CD4-positive, alpha-beta T cell treated with Interferon alpha-2 for 1 hour (primary cell): ENCODE measurements at places on chromosomes 2 and 18.

- DNase-seq: no peak
Measured at GRCh38 chr18:79545736-79546171, 133.8 kb upstream of the CTDP1 start.

- DNase-seq: no peak
Measured at GRCh38 chr2:38097988-38098385, 22.0 kb upstream of the CYP1B1 start.

DNA sequence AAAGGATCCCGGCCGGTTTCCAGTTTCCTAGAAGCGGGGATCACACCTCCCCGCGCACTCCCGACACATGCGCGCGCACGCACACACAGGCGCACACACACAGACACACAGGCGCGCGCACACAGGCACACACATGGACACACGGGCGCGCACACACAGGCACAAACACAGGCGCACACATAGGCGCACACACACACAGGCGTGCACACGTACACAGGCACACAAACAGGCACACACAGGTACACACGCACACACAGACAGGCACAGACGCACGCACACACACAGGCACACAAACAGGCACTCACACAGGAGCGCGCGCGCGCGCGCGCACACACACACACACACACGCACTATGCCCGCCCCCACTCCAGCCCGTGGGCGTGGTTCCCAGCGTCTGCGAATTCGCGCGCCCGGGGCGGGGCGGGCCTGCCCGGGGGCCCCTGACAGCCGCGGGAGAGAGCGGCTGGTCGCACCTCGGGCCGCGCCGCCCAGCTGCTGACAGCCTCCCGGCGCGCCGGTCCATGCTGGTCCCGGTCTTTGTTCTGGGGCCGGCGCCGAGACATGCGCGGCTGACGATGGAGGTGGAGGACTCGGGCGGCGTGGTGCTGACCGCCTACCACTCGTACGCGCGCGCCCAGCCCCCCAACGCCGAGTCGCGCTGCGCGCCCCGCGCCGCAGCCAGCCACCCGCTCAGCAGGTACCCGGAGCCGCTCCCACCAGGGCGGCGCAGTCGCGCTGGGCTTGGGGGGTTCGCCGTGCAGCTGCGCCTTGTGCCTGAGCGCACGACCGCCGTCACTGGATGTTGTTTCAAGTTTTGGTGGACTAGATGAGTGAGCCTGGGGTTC, at the start of gene ARHGAP28:
ARHGAP28 (plus strand) TSS at position 470 of the 845 bp plus-strand sequence; CDS start at position 576, 106 bp downstream.
- DNase-seq: no peak

DNA sequence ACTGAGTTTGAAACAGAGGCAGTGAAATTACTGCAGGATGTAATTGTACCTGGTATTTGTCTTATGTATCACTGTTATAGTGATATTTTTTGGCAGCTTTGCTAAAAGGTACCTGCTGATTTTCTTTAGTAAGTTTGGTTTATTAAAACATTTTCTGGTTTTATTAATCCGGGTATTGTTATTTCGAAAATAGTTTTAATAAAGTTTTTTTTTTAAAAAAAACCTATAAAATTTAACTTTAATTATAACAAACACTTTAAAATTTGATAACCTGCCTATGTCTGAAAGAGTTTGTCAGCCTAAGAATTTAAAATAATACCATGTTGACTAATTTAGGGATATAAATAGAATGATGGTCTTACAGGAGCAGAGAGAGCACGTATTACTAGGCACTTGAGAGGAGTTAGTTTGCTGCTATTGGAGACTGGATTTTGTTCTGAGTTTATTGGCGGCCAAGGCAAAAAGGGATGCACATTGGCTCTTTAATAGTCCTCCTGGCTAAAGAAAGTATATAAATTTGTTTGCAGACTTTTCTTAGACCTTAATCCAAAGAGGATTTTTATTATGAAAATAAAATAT, 12.1 kb downstream of the EHBP1 start:
- no peak for DNase-seq

DNA sequence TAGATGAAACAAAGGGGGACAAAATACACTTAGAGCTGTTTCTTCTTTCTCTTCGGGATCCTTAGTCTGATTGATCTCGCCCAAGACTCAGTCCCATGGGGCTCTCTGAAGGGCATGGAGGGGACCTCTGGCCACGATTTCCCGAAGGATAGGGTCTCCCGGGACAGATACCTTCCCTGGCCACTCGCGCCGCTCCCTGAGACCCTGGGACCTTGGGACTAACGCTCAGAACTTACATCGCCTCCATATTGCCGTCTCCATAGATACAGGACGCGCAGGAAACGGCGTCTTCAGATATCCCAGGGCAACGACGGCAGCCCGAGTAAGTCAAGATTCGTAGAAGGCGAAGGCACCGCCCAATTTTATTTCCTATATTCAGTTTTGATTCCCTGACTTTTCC, at the start of gene CFAP65:
CFAP65 (minus strand) TSS at position 265 of the 400 bp plus-strand sequence. CDS start 2,468 bp downstream, outside the sequence.
- peak; percentile 28 for DNase-seq

DNA sequence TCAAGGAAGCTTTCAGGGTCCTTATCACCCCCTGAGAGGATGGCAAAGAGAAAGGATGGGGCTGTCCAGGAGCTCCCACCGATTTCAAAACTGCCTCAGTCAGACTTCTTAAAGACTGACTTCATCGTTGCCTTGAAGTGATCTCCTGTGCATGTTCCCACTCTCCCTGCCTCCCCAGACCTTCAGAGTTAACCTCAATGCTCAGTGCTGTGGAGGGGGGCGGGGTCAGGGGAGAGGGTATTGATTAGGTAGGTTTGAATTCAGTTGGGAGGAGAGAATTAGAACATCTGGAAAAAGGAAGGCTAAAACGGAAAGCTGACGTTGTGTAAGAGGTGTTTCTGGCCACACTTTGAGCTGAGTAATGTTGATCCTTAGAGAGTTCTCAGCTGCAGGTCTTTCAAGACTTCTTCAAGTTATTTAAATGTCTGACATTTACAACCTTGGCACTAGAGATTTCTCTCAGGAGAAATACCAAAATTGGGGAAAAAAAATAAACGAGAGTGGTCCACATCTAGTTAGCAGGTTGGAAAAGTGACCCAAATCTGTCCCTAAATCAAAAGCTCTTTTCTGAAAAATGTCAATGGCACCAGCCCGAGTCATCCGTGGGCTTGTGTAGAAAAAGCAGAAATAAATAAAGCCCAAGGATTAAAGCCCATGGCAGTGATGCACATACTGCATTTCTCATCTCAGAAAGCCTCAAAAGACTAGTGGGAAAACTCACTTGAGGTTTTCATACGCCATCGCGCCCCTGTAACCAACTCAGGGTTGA, 134.7 kb upstream of the EPAS1 start:
- no peak for DNase-seq

GRCh38 chr2:62208758-62209114, 12.8 kb downstream of the B3GNT2 start:
- DNase-seq: peak; percentile 40

DNA sequence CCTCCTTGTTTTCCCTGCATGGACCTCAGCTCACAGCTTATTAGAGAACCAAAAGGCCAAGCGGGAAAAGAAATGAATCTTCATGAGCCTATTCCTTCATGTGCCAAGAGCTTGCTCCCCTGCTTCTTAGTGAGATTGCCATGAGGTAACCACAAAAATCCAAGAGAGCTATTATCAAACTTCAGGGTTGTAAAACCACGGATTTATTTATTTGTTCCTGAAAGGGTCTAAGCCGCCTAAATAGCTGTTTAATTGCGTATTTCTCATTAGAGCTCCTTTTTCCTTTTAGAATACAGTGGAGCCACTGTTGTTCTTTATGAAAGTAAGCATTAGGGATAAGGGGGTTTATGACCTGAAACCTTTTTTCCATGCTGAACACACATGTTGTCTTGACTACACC, 58.0 kb downstream of the SRD5A2 start:
- DNase-seq: no peak

DNA sequence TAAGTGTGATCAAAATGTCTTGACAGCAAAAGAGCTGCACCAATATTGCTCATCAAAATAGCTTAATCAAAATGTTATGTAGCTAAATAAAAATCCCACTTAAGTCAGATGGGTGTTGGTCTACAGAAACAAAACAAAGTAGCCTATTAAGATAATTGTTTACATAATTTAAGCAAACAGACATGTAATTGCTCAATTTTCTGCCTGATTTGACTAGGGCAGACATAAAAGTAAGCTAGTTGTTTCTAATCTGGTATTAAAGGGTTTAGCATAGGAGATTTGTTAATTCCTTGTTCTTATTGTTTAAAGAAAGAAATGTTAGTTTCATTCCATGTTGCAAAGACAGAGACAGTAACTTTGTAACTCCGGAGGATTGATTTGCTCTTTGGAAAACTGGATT, 11.5 kb upstream of the FEZ2 start:
- no peak for DNase-seq

DNA sequence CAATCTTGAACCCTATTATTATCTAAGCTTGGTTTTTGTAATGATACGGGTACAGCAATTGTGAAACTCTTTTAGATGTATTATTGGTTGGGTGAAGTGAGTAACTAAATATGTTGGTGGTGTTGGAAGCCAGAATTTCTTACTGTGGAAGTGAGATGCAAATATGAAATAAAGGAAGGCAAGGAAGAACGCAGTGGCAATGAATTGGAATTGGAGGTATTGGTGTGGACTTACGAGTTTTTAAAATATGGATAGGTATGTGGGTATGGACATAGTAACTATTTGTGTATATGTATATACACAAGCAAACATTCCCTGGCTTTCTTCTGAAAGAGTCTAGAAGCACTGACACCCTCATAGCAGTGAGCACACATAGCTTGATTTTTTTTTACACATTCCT, 105.8 kb downstream of the RAB3GAP1 start:
- no peak for DNase-seq

GRCh38 chr2:85458601-85459563, 40.4 kb downstream of the SH2D6 start:
- DNase-seq: no peak

DNA sequence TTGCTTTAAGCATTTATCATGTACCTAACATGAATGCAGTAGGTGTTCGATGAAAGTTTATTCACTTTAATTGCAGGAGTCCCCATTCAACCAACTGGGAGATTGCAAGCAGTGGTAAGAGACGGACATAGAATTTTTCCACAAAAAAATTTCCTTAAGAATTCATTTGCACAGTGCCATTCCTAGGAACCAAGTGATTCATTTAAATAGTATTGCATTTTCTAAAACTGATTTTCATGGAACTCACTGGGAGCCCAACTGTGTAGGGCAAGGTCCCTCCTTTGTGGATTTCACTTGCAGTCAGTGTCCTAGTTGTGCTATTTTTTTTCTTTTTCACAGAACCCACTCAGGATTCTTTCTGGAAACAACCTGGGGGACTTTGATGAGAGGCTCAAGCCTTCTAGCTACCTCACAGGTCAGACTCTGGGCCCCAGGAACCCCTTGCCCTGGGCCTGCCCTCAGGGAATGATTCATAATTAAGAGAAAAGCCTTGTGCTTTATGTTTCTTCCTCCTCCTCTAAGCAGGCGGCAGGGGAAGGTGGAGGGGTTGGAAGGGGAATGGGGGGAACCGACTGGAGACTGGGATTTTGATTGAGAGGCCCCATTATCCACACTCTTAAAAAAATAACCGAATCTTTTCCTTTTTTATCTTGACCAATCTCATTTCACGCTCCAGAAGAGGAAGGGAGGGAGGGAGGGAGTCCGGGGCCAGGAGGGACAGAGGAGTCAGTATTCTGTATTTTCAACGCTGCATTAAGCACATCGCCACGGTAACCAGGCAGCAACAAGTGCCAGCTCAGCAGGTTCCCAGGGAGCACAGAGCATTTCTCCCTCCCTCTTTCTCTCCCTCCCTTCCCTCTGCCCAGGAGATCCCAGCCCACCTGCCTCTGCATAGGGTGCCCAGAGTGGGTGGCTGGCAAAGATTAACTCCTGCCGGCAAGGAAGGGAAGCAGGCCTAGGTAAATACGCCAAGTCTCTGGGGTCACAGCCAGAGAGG, 51.8 kb downstream of the PSD4 start:
- DNase-seq: no peak

DNA sequence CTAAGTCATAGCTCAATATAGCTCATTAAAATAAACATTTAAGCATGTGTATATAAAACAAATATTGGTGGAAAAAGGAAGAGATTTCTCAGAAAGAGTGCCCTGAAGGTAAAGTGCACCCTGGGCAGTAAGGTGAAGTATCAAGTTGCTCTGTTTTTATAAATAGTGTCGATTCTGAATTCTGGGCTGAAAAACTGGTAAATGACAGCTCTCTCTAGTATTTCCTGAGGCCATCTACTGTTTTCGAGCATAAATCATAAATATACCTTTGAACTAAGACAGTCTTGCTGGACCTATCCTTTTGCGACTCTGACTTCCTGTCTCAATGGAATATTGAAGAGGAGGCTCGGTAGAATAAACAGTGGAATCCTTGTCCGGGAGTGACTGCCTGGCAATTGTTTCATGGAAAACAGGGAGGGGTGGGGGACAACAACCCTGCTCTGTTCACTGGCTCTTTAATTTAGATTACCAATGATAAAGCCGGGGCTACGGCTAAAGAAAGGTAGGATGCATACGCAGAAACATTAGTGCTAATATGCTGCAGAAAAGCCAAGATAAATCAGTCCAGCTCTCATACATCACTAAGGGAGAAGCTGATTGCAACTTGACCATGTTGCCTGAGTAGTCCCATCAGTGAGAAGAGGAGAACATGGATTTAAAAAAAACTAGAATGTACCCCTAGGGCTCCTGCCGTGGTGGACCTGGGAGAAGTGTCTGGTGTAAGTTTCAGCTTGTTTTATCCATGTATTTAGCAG, 124.1 kb downstream of the RAPGEF4 start:
- DNase-seq: no peak

GRCh38 chr2:106057206-106057605, 136.9 kb downstream of the UXS1 start:
- peak; percentile 9 for DNase-seq

- DNase-seq: no peak
Measured at GRCh38 chr18:1653873-1654272, 749.2 kb downstream of the ADCYAP1 start.

- DNase-seq: no peak
Measured at GRCh38 chr18:56382541-56382940, 255.9 kb downstream of the TXNL1 start.

DNA sequence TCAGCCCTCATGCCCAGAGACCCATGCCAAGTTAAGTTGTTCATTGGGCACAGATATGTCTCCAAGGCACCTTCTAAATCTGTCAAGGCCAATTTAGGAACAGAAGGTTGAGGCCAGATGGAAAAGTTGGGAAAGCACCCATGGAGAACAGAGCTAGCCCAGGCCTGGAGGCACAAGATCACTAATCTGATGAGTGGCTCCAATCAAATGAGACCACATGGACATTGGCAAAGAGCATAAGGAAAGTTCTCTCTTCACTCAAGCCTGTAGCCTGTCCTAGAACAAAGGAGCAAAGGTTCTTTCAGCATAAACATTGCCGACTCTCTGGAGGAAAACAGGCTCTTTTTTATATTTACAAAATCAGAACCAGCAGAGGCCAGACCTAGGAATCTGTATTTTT, 154.8 kb downstream of the RNF152 start:
- DNase-seq: no peak

DNA sequence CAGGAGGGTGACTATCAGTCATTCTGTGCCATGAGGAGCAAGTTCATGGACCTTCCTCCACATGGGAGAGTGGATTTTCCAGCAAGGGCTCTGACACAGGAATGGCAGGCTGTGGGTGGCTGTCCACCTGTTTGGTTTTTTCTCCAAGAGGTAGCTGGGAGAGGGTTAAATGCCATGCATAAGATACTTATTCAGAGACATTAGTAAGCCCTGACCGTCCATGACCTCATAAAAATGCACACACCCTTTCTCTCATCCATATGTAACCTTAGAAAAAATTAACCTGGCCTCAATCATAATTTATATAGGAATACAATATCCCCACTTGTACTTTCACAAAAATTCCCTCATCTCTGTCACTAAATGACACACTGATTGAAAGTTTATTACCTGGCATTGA, 51.3 kb downstream of the NPPC start:
- DNase-seq: no peak
